ENCODE measurements at places on chromosomes 3 and 15.

GRCh38 chr3:153162513-153163392 lies 727 bp downstream of the RAP2B start:
- DNase-seq, result peak; percentile 58

GRCh38 chr15:90013503-90013937 lies 12.4 kb downstream of the ZNF710 start:
- DNase-seq, result no peak

GRCh38 chr3:59728587-59728908 lies 678.7 kb upstream of the CFAP20DC start:
- DNase-seq, result no peak

DNA sequence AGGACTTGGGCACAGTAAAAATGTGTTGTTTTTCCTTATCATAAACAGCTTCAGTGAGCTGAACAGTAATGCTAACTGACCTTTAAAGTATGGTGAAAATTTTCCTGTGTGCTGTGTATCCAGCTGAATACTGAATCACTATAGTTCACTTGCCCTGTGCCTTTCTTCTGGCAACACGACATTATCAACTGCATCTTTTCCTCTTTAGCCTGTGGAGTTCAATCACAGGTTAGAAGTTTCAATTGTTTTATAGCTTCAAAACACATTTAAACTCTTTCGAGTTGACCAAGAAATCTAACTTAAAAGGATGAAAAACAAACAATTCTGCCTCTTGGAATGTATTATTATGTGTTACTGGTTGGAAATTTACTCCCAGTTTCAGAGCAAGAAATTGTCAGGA lies 1120.7 kb upstream of the ALCAM start:
- DNase-seq, result no peak

- DNase-seq, result no peak
Measured at GRCh38 chr3:47007482-47008233, 28.2 kb downstream of the NBEAL2 start.

DNA sequence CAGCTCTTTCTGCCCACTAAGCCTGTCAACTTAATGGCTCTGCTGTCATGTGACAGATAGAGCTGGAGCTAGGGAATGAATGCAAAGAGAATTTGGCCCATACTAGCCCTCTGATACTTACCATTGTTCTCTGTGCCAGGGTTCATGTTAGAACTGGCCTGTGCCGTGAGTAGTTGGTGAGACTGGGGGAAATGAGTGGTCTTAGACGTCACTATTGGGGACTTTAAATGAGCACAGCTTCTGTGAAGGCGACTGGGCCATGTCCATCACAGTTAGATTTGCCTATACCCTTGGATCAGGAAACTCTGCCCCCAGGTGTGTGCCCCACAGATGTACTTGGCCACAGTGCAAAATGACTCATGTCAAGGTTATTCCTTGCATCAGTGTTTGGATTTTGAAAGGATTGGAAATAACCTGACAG lies 124.9 kb downstream of the PTPRG start:
- no peak for DNase-seq

DNA sequence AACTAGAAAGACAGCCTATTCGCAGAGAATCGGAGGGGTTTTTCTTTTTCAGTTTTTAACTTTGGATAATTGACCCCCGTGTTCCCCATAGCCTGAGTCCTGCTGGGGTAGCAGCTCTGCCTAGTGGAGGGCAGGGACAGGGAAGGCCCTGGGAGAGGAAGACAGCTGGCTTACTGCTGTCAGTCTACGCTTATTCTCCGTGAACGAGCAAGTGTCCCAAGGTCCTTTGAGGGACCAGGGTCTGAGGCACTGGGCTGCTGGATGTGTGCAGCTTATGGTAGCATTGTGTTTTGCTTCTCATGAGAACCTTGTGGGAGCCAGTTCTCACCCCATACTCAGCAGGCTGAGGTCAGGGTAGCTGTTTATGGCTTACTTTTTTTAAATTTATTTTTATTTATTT lies 3.0 kb downstream of the LIMD1 start:
- no peak for DNase-seq

DNA sequence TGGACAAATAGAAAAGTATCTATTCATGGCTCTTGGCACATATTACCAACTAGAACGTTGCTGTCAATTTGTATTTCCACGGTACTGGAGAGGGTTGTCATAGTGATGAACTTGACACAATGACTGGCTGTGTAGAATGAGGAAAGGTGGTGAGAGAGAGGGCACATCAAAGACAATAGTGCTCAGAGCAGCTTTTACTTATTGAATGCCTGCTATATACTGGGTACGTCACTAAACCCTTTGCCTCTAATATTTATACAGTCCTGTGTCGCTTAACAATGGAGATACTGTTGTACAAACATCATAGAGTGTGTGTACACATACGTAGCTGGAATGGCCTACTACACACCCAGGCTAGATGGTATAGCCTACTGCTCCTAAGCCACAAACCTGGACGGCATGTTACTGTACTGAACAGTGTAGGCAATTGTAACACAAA lies 8.3 kb downstream of the TMPRSS7 start:
- DNase-seq, result no peak

GRCh38 chr3:84260596-84260995 lies 698.2 kb upstream of the CADM2 start:
- no peak for DNase-seq

DNA sequence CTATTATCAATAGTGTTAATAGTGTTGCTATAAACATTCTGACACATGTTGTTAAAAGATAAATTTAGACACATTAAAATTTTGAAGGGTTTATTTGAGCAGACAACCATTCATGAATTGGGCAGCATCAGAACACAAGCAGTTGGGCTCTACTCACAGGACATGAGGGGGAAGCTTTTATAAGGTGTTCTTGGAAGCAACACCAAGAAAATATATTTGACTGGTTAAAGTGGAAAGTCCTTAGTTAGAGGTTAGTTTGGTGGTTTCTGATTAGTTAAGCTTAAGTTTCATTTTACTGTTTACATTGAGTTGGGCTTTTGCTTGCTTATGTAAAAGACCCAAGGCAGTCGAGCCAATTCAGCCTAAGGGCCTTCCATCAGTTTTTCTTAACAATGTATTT lies 220.7 kb downstream of the CD47 start:
- DNase-seq, result no peak

GRCh38 chr15:73887481-73887880 lies 14.1 kb downstream of the TBC1D21 start:
- DNase-seq, result no peak

GRCh38 chr3:129078510-129078909 lies 17.9 kb downstream of the GP9 start:
- DNase-seq, result no peak

DNA sequence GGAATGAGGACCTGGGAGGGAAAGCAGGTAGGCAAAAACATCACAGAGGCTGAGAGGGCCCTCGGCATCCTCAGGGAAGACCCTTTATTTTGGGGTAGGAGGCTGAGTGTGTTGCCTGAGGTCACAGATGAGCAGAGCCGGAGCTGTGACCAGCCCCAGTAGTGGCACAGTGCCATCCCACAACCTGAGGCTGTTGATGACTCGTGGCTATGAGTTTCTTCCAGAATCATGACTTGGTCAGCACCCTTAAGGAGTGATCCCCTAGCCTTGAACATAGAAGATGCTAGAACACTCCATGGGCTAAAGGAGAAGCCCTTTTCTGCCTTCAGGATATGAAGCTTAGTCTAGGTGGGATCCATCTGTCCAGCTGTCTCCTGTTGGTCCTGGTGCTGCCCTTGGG lies 19.5 kb upstream of the CXCR6 start:
- DNase-seq, result no peak

DNA sequence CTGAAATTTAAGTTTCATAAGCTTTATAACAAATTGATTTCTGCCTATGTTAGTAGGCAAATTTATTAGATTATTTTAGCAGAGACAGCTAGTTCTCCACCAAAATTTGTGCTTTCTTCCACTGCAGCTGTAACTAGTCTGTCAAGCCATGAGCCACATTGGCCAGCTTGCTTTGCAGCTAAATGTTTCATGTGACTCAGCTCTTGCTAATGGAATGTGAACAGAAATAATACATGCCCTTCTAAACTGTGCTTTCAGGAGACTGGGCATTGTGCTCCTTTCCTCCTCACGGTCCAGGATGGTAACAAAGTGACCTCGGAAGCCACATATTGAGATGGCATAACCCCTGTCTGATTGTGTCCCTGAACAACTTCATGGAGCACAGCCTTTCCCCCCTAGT lies 51.3 kb upstream of the KPNA4 start:
- DNase-seq, result no peak

DNA sequence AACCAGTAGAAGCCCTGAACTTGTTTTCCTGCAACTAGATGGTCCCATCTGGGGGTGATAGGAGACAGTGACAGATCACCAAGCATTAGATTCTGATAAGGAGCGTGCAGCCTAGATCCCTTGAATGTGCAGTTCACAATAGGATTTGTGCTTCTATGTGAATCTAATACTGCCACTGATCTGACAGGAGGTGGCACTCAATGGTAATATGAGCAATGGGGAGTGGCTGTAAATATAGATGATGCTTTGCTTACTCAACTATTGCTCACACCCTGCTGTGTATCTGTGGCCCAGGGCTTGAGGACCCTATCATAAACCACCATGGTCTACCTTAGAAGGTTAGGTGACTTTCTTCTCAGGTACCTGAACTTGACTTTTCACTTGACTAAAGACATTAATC lies 417.1 kb upstream of the ARHGEF26 start:
- DNase-seq, result no peak
